ENCODE measurements at places on chromosomes 5 and 9. TPM values are rescaled to one million over a fixed set of nuclear protein-coding genes. Genes with fewer than 3 reads are reported as not detected.

The WDR38 gene
- not detected for polyA plus RNA-seq

The FAM78A gene
- 29.2 TPM for polyA plus RNA-seq

The RNF208 gene
- not detected for polyA plus RNA-seq

The ARPC5L gene
- 60.8 TPM for polyA plus RNA-seq

The NUTM2G gene
- polyA plus RNA-seq: not detected

GRCh38 chr9:116419181-116419580 lies 265.6 kb downstream of the PAPPA start:
- DNase-seq: no peak

DNA sequence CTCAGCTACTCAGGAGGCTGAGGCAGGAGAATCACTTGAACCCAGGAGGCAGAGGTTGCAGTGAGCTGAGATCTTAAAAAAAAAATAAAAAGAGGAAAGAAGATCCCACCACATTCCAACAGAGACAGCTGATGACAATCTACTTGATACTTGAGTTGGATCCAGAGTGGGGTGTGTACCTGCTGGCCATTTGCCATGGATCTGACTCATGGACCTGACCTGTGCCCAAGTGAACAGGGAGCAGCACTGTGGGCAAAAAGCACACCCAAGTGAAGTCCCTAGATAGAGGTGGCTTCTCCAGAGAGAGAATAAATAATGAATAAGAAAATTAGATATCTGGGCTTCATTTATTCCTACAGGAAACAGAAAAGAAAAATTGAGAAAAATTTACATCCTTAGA lies 81.2 kb upstream of the MIER3 start:
- no peak for DNase-seq

DNA sequence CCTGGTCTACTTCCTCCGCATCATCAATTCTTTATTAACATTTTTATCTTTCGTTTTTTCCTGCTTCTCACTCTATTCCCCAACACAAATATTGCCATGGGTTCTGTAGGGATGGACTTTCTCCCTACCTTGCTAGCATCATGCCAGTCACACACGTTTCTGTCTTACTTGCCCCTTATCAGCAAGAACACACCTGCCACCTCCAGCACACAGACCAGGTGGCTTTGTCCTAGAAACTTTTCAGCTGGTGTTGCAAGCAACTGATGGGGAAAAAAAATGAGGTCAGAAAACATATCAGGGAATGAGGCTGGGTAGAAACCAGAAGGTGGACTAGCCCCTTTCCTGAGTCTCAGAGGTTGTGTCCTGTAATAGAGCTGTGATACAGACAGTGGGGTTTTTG lies 5.8 kb downstream of the SH3RF2 start:
- no peak for DNase-seq

- DNase-seq: no peak
These were observed 81.0 kb upstream of the HTR4 start for GRCh38 chr5:148735301-148735835.

GRCh38 chr9:121308765-121309164 lies 40.8 kb downstream of the GSN start:
- no peak for DNase-seq

GRCh38 chr9:118533101-118533500 lies 828.9 kb downstream of the TLR4 start:
- no peak for DNase-seq

DNA sequence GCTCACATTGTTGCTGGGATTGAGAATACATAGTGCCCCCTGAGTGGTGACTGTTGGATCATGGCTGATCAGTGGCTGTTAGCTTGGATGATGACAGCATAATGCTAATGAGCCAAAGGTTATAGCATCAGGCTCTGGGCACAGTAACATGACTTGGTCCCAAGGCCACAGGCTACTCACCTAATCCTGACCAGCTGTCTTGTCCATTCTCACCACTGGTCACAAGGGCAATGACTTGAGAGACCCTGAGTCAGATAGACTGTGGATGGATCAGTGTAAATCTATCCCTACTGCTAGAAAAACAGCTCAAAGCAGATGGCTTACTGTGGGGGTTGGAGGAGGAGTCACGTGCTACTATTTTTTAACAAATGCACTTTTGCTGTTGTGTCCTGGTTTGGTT lies 74.7 kb downstream of the AOPEP start:
- no peak for DNase-seq

DNA sequence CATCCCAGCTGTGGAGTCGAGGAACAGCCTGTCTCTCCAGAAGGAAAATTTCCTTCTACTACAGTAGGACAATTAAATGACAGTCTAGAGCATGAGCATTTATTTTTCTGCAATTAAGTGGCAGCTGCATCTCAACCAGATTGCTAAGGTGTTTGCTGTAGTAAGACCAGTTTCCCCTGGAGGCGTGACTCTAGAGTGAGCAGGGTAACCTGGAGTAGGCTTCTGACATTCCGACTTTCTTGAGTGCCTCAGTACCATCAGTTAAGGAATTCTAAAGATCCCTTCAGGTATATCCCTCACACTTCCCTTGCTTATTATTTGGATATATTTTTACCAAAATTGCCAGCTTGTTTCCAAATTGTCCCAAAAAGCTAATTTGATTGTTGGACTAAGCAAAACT lies 59.2 kb upstream of the IRX2 start:
- no peak for DNase-seq

DNA sequence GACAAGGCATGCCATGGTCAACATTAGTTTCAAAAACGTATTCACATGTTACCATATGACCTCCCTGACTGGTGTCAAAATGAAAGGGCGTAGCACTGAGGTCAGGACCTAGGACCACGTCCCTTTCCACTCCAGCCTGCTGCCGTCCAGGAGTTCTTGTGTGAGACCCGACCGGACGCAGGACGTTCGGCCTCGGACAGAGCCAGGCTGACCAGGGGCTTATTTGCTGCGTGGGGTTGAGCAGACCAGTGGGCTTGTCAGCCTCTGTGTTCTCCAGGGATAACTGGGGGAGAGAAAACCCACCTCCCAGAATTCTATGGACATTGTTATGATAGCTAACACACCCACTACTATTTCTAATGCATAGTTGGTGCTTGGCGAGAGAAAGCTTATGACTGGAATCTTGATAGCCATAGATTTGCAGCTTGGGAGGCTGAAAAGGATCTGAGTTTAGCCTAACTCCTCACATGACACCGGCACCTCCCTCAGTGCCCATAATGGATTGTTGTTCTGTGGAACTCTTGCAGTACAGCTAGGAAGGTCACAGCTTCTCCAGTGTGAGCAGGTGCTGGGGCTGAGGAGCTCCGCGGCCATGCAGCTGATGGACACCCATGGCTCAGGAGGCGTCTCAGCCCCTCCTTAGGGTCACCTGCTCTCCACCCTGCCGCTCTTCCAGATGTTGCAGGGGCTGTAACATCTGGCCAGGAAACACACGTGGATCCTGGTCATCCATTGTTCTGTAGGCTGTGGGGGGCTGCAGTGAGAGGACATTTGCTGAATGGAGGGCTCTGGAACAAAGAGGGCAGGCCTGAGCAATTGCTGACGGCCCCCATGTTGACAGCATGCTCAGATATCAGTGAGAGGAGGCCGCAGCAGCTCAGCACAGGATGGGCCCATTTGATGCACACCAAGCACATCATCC lies 368.4 kb downstream of the IRX2 start:
- no peak for DNase-seq

GRCh38 chr9:84636436-84636835 lies 33.1 kb upstream of the NTRK2 start:
- DNase-seq: no peak

DNA sequence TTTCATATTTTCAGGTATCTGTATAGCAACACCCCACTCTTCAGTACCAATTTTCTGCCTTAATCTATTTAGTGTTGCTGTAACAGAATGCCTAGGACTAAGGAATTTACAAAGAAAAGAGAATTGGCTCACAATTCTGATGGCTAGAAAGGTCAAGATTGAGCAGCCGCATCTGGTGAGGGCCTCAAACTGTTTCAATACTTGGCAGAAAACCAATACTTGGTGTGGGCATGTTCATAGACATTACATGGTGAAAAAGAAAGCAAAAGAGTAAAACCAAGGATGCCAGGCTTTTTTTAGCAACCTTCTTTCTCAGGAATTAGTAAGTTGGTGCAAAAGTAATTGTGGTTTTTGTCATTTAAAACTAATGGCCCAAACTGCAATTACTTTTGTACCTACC lies 1041.1 kb upstream of the CDH6 start:
- DNase-seq: no peak

- DNase-seq: no peak
These were observed 101.4 kb downstream of the LHFPL2 start for GRCh38 chr5:78547183-78547582.

DNA sequence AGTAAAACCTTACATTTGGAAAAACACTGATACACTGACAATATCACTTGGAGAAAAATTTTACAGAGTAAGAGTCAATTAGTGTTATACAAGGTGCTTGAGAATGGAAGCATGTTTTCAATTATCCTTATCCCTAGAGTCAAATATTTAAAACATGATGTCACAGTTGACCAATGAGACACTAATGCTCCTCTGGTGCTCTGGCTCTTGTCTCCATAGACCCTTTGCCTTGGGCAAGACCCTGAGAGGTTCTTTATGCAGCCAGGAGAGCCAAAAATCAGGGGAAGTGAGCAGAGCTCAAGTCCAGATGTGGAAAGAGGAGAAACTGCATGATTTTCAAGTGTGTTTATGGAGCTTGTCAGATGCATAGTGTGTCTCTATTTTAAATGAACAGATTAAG lies 153.9 kb downstream of the MARCHF11 start:
- no peak for DNase-seq

- no peak for DNase-seq
These were observed 633.1 kb upstream of the TYRP1 start for GRCh38 chr9:12060067-12060466.

- no peak for DNase-seq
These were observed 11.4 kb downstream of the MRPL36 start for GRCh38 chr5:1788200-1788599.

DNA sequence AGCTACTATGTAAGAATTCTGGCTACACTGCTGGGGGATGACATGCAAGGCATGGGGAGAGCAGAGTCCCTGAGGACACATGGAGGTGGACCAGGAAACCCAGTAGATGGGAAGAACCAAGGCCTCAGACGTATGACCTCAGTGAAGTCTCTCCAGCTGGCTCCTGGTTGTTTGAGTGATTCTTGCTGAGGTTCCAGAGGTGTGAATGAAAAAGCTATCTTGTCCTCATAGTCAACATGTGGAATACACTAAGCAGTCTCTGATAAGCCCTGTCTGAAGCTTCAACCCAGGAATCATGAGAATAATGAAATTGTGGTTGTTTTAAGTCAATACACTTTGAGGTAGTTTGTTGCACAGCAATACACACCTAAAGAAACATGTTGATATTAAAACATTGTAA lies 78.0 kb downstream of the GABRA6 start:
- DNase-seq: no peak

DNA sequence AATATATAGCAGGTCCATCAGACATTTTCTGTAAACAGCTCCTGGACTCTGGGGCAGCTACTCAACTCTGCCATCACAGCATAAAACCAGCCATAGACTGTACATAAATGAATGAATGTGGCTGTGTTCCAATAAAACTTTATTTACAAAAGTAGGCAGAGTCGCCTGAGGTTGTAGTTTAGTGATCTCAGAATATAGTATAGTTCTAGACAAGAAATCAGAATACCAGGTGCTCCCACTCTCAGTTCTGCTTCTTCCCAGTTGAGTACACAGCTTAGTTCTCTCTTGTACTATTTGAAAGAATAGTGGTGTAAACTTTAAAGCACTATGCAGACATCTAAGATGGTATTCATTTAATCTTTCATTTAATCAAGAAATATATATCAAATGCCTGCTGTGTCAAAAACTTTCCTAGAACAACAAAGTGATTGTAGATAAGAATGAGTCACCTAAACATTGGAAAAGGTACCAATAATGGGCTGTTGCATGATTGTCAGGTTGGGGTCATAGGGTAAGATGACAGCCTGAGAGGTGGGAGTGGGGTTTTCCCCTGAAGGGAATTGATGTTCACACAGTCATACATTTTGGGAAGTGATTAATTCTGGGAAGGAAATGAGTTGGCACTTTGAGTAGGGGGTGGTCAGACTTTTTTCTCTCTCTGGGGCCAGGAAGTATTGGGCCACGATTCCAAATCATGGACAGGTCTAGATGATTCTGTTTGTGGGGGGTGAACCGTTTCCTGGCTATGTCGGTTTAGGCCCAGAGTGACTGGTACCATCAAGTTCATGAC lies 37.0 kb downstream of the TNFSF8 start:
- no peak for DNase-seq

GRCh38 chr5:151846765-151847164 lies 75.0 kb downstream of the G3BP1 start:
- no peak for DNase-seq

- no peak for DNase-seq
These were observed 54.0 kb upstream of the MAP3K1 start for GRCh38 chr5:56761151-56761885.

DNA sequence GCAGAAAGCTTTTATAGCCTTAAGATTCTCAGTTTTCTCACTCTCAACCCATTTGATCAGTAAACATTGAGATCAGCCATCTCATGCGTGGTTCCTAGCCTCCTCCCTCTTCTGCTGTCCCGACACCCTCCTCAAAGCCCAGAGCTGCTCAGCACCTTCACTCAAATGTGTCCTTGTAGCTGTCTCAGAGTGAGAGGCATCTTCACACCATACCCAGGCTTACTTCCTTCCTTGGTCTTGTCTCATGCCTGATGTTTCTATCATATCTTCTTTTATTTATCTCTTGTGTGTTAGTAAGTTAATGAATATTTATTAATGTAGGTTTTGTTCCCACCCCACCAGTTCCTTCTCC lies 72.4 kb upstream of the SNX2 start:
- no peak for DNase-seq

DNA sequence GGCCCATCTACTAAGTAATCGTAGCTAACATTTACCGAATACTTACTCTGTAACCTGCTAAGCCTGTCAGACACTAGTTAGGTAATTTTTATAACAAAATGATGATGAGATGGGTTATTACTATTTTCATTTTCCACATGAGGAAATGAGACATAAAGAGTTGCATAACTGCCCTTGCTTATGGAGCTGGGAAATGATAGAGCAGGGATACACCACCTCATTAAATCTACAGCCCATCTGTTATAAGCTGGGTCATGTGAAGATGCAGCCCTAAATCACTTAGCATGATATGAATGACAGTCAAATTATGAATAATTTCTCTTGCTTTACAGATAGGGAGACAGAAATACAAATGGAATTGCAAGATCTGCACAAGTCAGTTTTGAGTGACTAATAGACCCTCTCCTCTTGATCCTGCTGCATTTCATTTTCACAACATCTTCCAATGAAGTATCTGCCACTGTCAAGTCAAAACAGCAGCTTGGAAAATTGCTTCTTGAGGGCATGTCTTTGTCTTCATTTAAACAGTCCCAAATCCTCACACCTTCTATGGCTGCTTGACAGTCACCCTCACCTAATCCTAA lies 364.7 kb downstream of the PRELID2 start:
- no peak for DNase-seq

- DNase-seq: no peak
These were observed 104.1 kb upstream of the NIPBL start for GRCh38 chr5:36772276-36773140.

GRCh38 chr5:168591302-168592013 lies 12.3 kb upstream of the PANK3 start:
- no peak for DNase-seq

GRCh38 chr9:118871531-118871930 lies 497.7 kb downstream of the BRINP1 start:
- DNase-seq: no peak

All from CD4-positive, alpha-beta memory T cell (primary cell).